NCI-H82 (cell line): ENCODE measurements at places on chromosomes 5 and 9.
A peak's percentile ranks its signal among the peaks of the same experiment; 100 is the strongest.

GRCh38 chr9:78296201-78296892 is 578 bp upstream of the PSAT1 start:
- peak; percentile 44 for DNase-seq

DNA sequence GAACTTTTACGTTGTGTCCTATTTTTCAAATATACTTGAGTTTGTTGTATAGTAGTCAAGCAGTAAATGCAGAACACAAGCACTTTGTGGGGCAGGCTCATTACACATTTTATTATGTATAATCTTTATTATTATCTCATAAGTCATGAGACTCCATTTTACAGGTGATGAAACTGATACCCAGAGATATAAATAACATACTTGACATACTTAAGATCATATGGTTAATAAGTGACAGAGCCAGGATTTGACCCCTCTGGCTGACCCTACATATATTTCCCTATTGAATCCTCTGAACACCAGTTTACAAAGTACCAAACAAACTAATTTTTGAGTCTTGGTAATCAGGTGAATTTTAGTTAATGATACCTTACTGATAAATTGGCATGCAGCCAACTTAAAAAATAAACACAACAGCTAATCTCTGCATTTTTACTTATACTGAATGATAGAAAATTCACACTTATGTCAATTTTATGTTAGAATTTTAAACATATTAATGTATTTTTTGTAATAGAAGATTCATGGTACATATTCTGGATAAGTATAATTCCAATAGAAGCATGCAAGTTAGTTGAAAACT is 305.0 kb upstream of the MEF2C start:
- no peak for DNase-seq

DNA sequence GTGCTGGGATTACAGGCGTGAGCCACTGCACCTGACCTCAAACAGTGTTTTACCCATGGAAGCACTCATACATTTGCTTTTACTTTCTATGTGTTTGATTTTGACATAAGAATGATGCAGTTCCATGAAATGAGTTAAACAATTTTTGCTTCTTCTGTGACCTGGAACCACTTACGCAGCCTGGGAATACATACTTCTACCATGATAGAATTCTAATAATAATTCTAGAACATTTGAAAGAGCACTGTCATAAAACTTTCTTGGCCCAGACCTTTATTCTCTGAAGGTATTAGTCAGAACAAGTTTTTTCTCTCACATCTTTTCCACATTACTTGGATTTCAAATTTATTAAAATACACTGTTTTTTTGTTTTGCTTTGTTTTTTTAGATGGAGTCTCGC is 25.3 kb upstream of the COL5A1 start:
- DNase-seq, result no peak

DNA sequence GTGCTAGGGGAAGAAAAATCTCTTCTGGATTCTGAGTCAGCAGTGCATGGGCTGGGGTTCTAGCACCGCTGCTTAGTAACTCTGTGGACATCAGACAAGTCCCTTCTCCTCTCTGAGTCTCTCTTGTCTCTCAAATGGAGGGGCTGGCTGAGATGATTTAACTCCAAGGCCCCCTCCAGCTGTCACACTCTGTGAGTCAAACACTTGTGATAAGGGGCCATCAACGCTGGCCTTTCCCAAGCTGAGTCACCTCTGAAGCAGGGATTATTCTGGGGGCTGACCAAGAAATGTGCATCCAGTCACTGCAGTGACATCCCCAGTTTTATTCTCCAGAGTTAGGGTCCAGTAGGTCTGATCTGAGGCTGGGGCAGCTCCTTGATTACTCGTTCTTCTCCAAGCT is 110.4 kb upstream of the ZNF462 start:
- peak; percentile 51 for DNase-seq

DNA sequence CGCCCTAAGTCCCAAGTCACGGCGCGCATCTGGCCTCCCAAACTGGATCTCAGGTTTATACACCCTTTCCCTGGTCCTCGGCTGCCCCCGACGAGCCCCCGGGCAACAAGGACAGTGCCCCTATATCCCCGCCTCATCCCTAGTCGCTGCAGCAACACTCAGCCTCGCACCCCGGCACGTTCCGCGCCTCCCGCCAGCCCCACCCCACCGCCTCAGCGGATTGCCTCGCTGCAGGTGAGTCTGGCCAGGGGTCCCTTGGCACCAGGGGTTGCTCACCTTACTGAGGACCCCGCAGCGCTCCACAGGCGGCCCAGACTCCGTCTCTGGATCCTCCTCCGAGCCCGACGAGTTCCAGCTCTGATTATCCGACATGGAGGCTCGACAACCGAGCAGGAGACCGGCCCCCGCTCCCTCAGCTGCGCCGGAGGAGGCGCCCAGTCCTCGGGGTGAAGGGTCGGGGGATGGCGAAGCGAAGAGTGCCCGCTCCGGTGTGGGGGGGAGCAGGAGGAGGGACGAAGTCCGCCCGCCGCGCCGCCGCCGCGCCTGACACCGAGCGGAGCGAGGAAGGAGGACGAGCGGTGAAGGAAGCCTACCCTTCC is 494 bp downstream of the CERT1 start:
- peak; percentile 50 for DNase-seq

GRCh38 chr5:178323961-178324360 is 91.4 kb upstream of the PHYKPL start:
- DNase-seq, result no peak

GRCh38 chr5:63812693-63813092 is 149.6 kb downstream of the HTR1A start:
- no peak for DNase-seq

DNA sequence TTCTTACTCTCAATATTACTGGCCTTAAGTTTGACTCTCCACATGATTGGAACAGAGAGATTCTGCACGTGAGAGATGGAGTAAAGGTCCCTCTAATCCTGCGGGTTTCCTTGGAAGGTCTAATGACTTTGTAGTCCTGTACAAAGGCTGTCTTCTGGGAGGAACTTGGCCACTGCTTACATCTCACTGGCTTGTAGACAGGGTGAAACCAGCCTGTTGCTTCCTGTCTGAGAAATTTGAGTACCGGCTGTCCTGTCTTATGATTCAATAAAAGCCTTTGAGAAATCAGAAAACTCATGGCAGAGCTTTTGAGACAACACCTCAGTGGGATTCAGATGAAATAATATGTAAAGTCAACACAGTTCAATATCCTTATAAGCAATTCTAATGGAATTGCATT is 43.0 kb downstream of the IL31RA start:
- no peak for DNase-seq

DNA sequence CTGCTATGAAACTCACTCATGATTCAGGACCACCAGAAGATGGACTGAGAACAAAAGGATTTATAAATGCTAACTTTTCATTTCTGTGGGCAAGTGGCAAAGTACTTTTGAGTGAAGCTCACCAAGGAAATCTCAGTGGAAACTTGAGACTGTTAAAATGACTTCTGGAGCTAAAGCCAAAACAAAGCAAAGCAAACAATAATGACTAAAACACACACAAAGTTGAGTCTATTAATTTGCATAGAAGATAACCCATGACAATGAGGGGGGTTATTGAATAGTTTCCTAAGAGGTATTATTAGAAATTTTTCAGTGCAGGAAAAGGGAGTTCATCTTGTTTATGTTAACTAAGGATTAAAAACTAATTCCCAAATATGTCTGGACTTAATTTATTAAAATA is 612.8 kb upstream of the FAM174A start:
- DNase-seq, result no peak

- DNase-seq, result peak; percentile 6
These were observed 402.0 kb downstream of the MLLT3 start for GRCh38 chr9:20220286-20220685.

DNA sequence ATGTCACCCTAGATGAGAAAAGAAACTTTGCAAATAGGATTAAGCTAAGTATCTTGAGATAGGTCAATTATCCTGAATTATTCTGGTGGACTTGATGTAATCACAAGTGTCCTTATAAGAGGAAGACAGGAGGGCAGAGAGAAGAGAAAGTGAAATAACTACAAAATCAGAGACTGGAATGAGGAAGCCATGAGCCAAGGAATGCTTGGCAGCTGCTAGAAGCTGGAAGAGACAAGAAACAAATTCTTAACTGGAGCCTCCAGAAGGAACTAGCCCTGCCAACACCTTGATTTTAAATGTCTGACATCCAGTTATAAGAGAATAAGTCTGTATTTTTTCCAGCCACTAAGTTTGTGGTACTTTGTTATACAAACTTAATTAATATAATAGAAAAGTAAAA is 480.0 kb downstream of the NR2F1-AS1 start:
- DNase-seq, result peak; percentile 49

- peak; percentile 68 for DNase-seq
These were observed 762 bp downstream of the CACNA1B start for GRCh38 chr9:137878146-137878941.

- DNase-seq, result no peak
These were observed 135.2 kb upstream of the HMHB1 start for GRCh38 chr5:143676802-143677201.

- peak; percentile 23 for DNase-seq
These were observed 281.7 kb downstream of the TMEM38B start for GRCh38 chr9:105975886-105976645.

GRCh38 chr9:130629443-130630070 is 34.8 kb upstream of the PRDM12 start:
- DNase-seq, result no peak

- no peak for DNase-seq
These were observed 6.3 kb downstream of the DOLK start for GRCh38 chr9:128940946-128941755.

- DNase-seq, result no peak
These were observed 596.0 kb upstream of the ADAMTS16 start for GRCh38 chr5:4544049-4544670.
